ENCODE measurements at places on chromosomes 16 and 17. TPM values are rescaled to one million over a fixed set of nuclear protein-coding genes. Genes with fewer than 3 reads are reported as not detected.

DNA sequence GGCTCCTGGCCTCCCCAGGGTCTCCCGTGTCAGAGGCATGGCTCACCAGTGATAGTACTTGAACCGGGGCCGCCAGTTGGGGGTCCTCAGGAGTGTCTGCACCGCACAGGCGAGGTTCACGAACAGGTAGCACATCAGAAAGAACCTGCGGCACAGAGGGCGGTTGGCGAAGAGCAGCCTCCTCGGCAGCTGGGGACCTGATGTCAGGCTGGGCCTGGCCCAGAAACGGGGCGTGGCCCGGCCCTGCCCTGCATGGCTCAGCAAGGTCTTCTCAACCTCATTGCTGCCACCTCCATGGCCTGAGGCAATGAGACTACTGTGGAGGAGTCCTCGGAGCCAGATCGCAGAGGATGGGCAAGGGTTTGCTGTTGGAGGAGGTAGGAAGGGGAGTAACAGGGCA lies 4.1 kb upstream of the LCAT start:
- no peak for DNase-seq

DNA sequence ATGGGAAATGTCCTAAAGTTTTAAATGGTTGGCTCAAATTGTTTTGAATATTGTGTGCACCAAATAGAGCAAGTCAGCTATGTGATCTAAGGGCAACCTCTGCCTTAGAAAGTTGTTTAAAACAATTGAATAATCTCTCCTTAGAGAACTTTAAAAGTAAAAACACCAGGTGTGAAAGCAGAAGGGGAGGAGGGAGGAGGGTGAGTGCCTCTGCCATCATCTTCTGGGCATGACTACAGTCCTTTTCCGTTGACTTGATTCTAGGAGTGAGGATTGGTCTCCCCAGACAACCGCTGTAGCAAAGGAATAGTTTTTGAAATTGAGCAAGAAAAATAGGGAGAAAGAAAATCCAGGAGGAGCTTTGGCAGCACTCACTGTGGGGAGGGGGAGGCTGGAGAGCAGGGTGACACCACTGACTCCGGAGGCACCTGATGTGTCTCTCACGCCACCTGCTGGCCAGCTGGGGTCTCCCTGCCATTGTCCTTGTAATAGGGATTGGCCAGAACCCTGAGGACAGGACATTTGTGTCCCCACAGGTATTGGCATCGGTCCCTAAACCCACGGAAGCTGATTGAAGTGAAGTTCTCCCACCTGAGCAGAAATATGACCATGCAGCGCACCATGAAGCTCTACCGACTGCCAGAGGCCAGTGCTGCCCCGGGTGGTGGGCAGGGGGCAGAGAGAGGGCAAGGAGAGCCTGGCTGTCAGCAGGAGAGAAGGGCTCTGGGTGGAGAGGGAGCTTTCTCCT lies 33.3 kb downstream of the PLCD3 start:
- DNase-seq = peak; percentile 82

GRCh38 chr17:16287563-16288027 lies 65.7 kb downstream of the CENPV start:
- DNase-seq = no peak

DNA sequence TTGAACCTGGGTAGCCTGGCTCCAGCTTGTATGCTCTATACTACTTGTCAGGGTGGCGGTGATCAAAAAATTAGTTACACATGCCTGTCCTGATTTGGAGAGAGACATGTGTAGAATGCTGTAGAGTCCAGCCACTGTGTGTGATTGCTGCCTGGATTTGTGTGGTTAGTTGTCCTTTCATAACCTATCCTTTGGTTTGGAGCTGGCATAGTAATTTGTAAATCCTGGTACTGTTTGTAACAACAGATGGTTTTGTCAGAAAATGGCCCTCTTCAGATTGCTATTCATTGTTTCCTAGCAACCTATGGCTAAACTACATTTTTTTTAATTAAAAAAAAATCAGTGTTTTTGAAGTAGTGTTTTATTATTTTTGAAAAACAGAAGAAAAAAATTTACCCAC lies 30.5 kb downstream of the ETV4 start:
- no peak for DNase-seq

The NAA60 gene
- total RNA-seq = 69.7 TPM

DNA sequence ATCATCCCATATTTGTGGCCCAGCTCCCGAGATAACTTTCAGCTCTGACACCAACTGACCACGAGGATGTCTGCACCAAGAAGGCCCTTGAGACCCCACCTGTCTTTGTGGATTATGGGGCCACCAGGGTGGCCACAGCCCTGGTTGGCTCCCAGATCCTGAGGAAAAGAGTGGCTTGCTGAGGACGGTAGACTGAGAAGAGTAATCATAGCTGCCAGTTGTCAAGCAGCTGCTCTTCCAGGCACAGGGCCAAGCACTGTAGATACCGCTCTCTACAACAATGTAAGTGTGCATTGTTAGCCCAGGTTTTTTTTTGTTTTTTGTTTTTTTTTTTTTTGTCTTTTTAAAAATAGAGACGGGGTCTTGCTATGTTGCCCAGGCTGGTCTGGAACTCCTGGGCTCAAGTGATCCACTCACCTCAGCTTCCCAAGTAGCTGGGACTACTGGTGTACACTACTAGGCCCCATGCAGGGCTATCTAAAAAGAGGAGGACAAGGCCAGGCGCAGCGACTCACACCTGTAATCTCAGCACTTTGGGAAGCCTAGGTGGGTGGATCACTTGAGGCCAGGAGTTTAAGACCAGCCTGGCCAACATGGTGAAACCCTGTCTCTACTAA lies 9.6 kb downstream of the ZNF205 start:
- DNase-seq = no peak

GRCh38 chr16:88067530-88068411 lies 116.5 kb downstream of the BANP start:
- DNase-seq = no peak

DNA sequence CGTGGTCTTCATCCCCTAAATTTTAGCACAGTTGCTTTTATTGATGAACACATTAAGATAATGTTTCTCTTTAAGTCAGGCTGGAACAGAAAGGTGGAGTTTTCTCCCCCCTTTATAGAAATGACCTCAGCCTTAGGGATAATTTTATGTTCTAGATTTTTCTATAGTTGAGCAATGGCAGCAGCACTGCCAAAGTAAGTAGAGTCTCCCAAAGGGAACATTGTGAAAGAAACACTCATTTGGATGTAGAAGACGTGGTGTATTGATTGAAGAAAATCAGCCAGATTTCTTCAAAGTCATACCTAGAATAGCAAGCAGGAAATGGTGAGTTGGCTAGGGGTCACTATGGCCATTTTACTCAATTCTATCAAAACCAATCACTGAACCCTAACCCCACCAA lies 122.5 kb downstream of the DNAH9 start:
- no peak for DNase-seq

DNA sequence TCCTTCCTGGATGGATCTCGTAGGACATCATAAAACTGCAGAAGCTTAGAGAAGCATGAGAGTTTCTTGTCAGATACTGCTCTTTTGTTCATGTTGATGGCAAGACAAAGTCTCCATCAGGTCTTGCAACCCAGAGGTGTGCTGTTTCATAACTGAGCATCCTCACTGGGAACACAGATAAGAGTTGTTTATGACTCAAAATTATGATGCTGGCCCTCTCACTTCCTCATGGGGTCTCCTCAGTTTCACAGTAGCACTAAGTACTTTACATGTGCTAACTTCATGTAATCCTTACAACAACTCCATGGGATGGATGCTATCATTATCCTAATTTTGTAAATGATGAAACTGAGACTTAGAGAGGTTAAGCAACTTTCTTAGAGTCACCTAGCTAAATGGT lies 14.4 kb downstream of the SCPEP1 start:
- no peak for DNase-seq

DNA sequence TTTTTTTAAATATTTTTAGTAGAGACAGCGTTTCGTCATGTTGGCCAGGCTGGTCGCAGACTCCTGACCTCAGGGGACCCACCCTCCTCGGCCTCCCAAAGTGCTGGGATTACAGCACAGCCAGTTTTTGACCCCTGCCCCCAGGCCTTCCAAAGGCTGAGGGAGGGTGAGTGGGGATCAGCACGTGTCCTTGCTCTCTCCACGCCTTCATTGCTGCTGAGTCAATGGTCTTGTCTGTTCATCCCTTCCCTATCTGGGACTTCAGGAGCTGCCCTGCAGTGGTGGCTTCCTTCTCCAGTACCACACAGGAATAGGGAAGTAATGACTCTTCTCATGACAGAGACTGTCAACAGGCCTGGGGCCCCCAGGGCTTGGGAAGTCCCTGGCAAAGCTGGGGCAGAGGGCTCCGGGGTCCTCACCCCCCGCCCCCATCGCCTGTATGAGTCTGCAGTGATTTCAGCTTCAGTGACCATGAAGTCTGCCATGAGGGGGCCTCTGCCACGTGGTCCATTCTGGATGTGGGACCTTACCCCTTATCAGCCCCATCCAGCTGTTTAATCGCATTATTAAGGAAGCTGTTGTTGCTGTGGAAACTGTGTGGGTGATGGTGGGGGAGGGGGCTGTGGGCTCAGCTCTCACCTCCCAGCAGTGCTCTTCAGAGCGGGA lies 6.1 kb downstream of the ABCC3 start:
- DNase-seq = no peak

The PROCA1 gene
- total RNA-seq = 8.0 TPM

DNA sequence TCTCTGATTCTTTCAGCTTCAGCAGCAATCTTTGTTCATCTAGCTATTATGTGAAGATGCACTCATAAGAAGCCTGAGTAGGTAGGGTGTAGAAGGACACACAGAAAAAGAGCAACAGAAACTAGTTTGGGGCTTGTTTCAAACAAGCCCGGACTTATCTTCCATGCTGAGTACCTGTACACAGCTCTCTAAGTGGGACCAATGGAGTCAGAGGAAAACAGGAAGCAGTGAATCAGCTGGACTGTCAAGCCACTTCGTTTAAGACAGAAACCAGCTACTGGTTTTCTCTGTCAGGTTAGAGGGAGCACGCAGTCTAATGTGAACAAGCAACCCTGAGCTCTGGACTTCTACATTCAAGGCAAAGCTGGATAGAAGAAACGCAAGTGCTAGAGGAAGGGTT lies 16.0 kb downstream of the MAP2K6 start:
- DNase-seq = peak; percentile 3

- DNase-seq = no peak
Measured at GRCh38 chr17:72255481-72255880, 134.7 kb downstream of the SOX9 start.

- DNase-seq = no peak
Measured at GRCh38 chr17:12592941-12593340, 72.7 kb upstream of the MYOCD start.

The NPIPB6 gene
- 2.9 TPM for total RNA-seq

- DNase-seq = no peak
Measured at GRCh38 chr17:65261682-65262636, 124.8 kb downstream of the RGS9 start.

The ATP6V0D1 gene
- 27.9 TPM for total RNA-seq

GRCh38 chr17:82932518-82933310 lies 92.9 kb upstream of the ZNF750 start:
- DNase-seq = no peak

The MRPS23 gene
- 52.7 TPM for total RNA-seq

The TUBB3 gene
- total RNA-seq = 2.7 TPM

- DNase-seq = no peak
Measured at GRCh38 chr16:47599512-47599911, 138.4 kb downstream of the PHKB start.

The INCA1 gene
- not detected for total RNA-seq
